ENCODE measurements at places on chromosomes 1 and 21.
A peak's percentile ranks its signal among the peaks of the same experiment; 100 is the strongest.

- no peak for DNase-seq
Observed at GRCh38 chr1:115164940-115165705, 75.8 kb upstream of the TSPAN2 start.

DNA sequence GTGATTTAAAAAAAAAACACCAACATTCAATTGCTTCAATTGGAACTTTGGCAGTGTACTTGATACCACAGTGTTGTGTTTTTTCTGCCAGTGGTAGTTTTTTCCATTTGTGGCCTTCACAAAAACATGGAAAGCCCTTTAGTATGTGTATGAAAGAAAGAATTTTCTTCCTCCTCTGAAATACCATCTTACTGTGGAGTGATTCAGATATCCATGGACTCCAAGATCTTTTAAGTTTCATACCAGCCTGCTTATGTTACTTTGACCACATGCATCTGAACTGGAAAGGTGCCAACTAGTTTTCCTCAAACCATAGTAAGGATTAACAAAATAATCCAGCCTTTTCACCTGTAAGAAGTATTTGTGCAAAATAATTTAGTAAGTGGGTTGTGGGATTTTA, 3.4 kb downstream of the PPP2R5A start:
- DNase-seq: no peak

DNA sequence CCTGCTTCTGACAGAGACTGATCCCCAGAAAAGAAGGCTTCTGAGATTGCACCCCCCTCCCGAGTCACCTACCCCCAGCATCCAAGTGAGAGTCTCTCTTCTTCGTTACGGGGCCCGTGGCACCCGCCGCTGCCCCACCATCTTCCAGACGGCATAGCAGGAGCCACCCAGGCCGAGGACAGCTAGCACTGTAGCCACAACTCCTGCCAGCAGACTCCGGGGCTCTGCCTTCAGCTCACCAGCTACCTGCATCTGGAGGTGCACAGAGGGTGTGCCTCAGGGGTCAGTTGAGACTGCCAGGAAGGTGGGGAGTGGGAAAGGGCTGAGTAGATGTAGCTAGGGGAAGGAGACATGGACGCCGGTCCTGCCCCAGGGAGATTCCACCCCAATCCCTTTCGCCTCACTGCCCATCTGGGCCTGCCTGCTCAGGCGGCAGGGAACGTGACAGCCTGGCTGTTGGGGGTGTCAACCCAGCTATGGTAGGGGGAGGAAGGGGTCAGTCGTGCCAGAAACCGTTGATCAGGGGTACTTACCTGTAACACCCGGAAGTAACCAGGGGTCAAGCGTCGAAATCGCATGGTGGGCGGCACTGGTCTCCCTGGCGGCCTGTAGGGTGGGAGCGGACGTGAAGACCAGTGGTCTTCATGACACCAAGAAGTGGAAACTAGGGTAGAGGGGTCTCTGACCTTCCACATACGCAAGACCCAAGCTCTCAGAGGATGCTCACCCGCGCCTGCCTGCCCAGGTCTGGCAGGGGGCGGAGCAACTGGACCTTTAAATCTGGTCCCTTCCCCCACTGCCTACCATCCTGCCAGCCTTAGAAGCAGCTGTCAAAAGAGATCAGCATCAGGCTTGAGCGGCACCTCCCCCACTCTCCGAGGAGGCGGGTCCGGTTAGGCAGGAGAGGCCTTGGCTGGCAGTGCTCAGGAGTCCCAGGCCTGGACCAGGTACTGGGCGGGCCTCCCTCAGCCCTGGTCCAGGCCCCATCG, at the start of gene ZNF593OS:
Gene ZNF593OS (minus strand): TSS at position 749 of the 989 bp plus-strand sequence. CDS start 171 bp downstream, at position 578.
- DNase-seq: no peak

DNA sequence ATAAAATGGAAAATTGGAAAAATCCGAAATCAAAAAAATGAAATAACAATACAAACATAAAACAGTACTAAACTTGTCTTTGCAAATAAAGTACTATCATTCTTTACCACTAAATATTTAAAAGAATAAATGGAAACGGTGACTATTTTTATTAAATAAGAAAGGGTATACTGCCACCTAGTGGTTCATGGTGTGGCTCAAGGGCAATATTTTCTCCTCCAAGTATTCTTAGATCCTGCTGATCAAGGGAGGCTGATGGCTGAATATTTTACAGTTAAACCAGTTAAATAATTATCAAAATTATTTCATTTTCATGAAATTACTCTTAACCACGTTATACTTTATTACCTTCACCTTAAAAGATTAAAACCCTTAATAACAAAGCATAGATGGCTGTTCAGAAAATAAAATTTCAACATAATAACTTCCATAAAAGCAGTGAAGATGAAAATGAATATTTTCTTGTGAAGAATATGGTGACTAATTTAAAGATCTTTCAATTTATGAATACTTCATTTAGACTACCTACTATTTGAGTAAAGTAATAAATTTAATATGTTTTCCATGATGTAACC, 1793.9 kb downstream of the NCAM2 start:
- peak; percentile 24 for DNase-seq

DNA sequence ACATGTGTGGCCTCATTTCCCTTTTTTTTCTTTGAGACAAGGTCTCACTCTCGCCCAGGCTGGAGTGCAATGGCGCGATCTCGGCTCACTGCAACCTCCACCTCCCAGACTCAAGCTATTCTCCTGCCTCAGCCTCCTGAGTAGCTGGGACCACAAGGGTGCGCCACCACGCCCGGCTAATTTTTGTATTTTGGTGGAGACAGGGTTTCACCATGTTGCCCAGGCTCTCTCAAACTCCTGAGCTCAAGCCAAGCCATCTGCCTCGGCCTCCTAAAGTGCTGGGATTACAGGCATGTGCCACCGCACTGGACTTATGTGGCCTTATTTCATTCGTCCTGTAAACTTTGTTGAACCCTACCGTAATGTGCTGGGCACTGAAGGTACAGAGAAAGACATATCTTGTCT, 569 bp upstream of the WARS2 start:
- DNase-seq: no peak

GRCh38 chr1:153363641-153364040, 6.0 kb downstream of the S100A9 start:
- no peak for DNase-seq

DNA sequence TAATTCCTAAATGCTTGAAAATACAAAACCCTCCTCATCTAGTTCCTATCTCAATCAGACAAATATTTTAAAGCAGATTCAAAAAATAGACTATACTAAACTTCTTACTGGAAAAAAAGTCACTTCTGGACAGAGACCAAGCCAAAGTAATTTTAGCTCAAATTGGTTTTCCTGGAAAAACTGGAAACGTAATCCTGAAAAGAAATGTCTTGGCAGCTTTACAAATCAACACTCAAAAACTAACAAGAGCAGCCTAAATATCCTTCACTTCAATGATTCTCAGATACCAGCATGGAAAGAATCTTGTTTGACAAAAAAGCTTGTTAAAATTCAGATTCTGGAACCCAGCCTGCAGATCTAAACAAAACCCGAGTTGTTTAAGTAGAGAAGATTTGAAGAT, 9.1 kb upstream of the GPR88 start:
- no peak for DNase-seq

- no peak for DNase-seq
Observed at GRCh38 chr21:26115899-26116298, 54.7 kb downstream of the APP start.

DNA sequence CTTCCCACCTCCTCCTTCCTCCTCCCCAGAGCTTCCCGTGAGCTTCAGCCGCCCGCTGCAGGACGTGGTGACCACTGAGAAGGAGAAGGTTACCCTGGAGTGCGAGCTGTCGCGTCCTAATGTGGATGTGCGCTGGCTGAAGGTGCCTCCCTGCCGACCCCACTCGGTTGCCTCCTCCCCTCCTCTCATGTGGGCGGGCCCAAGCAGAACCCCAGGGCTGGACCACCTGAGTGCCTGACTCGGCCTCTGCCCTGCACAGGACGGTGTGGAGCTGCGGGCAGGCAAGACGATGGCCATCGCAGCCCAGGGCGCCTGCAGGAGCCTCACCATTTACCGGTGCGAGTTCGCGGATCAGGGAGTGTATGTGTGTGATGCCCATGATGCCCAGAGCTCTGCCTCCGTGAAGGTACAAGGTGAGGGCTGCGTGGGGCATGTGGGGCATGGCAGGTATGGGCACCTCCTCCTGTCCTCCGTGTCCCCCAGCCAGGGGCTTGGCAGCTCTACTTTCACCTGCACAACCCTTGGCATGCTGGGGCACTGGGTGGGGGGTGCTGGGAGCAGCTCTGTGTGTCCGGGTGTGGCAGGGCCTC, 69.2 kb downstream of the OBSCN start:
- no peak for DNase-seq

GRCh38 chr1:165284454-165284853, 72.1 kb downstream of the LMX1A start:
- no peak for DNase-seq

- no peak for DNase-seq
Observed at GRCh38 chr1:37441490-37441889, 32.9 kb upstream of the ZC3H12A start.

DNA sequence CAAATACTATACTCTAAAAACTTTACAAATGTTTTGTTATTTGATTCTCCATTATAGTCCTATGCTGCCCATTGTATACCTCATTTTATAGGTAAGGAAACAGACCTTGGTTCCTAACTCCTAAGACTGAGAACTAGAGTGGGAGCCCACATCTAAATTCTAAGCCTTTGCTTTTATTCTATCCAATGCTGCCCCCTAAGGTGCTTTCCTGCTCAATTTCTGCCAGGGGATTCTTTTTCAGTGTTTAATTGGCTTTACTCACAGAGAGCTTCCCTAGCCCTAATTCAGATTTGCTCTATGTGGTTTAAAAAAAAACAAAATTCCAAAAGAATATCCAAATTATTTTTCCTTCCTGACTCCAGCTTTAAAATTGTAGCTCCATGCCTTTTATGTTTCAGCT, 64.5 kb downstream of the KIF14 start:
- DNase-seq: no peak

GRCh38 chr1:172662464-172663109, 3.7 kb downstream of the FASLG start:
- peak; percentile 60 for DNase-seq

DNA sequence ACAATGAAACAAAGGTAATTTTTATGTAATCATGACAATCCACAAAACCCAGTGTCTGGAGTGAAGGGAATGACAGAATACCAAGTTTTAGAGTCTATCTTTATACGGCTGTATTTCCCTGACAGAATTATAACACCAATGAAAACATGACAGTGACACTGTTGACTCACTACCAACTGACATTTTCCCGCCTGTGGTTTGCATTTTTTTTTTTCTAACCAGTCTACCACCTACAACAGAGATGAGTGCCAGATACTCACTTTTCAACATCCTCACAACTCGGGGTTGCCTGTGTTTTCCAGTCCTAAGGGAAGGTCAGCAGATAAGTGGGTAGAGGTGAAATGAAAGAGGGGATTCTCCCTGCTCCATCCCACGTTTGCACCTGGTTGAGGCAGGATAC, 118.9 kb downstream of the KCNJ6 start:
- DNase-seq: no peak

- DNase-seq: no peak
Observed at GRCh38 chr1:91476533-91477217, 24.0 kb upstream of the CDC7 start.

GRCh38 chr1:89095737-89096136, 30.2 kb downstream of the GBP2 start:
- DNase-seq: no peak

GRCh38 chr1:202007805-202008489, 2.4 kb upstream of the ELF3 start:
- DNase-seq: no peak

- DNase-seq: no peak
Observed at GRCh38 chr1:177210071-177210470, 39.3 kb downstream of the BRINP2 start.

DNA sequence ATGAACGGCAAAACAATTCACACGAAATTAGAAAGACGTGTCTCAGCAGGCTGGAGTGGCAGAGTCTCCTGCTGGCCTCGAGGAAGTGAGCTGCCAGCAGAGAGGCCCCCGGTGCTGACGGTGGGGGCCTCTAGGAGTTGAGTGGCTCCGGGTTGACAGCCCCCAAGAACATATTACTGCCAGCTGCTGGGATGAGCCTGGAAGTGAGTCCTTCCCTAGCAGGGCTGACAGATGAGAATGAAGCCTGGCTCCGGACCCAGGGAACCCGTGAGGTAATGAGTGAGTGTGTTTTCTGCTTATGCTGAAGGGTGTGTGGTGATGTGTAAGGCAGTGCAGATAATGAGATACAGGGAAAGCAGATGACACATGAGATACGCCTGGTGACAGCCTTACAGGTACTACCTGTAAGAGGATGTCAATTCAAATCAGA, 23.5 kb upstream of the LRRC47 start:
- no peak for DNase-seq

DNA sequence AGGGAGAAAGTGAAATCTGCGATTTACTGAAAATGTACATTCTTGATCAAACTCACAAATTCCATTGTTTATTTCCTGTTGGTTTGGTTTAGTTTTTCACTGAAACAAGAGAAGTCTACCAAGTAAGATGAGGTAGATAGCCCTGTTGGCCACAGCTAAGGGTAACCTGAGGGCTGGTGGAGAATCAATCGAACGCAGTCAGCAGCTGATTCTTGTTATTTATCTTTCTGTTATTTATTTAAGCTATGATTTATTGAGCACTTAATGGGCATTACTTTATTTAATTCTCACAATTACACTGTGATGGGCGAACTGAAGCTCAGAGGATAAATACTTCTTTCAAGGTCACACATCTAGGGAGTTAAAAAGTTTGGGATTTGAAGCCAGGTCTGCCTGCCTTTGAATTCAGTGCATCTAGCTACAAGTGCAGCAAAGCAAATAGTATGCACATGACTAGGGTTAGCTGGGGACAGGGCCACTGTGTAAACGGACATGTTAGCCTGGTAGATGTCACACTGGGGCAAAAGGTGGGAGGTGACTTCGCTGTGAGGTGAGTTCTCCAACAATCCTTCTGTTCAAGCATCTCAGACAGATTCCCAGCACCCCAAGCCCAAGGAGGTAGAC, 106.5 kb upstream of the GADD45A start:
- no peak for DNase-seq

- DNase-seq: no peak
Observed at GRCh38 chr1:70499695-70500094, 88.6 kb downstream of the CTH start.

DNA sequence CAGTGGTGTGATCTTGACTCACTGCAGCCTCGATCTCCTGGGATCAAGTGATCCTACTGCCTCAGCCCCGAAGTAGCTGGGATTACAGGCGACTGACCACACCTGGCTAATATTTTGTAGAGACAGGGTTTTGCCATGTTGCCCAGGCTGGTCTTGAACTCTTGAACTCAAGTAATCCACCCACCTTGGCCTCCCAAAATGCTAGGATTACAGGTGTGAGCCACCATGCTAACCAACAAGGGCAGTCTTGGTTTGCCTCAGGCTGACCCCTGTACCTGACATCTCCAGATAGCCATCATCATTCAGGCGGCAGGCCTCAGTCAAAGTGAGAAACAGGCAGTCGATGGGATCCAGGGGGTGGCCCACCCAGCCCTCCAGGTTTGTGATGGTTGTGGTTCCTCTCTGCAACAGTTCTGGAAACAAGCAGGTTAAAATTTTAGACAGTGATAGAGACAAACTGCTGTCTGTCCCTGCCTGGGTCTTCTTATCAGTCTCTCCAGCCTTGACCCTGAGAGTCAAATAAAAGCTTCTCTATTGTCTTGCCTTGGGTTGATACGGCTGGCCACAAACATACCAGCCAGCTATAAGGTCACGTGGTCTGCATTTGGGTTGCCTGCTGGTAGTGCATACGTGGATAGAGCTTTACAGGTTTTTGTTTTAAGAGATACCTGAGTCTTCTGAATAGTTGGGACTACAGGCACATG, 26.8 kb downstream of the UROD start:
- no peak for DNase-seq

GRCh38 chr1:21904704-21905520, 32.2 kb downstream of the HSPG2 start:
- no peak for DNase-seq

- no peak for DNase-seq
Observed at GRCh38 chr1:91651661-91652071, 151.0 kb downstream of the CDC7 start.

GRCh38 chr1:198636391-198636790, 2.4 kb upstream of the PTPRC start:
- no peak for DNase-seq
